ENCODE measurements at places on chromosomes 6 and 20. TPM values are rescaled to one million over a fixed set of nuclear protein-coding genes. Genes with fewer than 3 reads are reported as not detected.

SIRPD gene
- total RNA-seq = not detected

DNA sequence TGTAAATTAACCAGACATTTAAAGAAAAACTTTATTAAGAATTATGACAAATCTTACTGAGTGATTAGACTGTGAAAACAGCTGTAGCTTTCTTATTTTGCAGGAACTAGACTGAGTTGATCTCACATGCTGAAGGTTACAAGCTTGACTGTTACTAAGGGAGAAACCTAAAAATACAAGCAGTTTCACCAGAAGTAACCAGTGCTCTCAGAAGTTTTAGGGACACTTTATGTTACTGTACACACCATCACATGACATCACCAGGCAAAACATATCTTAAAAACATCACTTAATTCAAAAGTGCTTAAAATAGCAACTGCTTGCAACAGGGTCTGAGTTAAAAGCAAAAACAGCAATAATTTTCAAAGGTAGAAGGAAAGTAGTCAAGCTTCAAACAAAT lies 5.4 kb downstream of the FBXO30 start:
- DNase-seq = no peak

- DNase-seq = peak; percentile 29
These were observed 20.1 kb downstream of the MRPS18A start for GRCh38 chr6:43667245-43668150.

DNA sequence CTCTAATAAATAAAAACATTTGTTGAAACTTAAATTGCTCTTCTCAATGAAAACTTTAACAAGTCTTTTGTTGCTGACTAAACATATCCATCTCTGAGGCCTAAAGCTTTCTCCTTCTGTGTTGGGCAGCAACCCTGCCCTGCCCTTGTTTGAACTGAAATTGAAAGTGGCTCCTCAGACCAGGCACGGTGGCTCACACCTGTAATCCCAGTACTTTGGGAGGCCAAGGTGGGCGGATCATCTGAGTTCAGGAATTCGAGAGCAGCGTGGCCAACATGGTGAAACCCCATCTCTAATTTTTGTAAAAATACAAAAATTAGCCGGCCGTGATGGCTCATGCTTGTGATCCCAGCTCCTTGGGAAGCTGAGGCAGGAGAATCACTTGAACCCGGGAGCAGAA lies 29.2 kb upstream of the GNRH2 start:
- DNase-seq = no peak
